ENCODE measurements at places on chromosomes 11 and 22.

- no peak for DNase-seq
Observed at GRCh38 chr11:67364783-67365722, 8.3 kb downstream of the CLCF1 start.

DNA sequence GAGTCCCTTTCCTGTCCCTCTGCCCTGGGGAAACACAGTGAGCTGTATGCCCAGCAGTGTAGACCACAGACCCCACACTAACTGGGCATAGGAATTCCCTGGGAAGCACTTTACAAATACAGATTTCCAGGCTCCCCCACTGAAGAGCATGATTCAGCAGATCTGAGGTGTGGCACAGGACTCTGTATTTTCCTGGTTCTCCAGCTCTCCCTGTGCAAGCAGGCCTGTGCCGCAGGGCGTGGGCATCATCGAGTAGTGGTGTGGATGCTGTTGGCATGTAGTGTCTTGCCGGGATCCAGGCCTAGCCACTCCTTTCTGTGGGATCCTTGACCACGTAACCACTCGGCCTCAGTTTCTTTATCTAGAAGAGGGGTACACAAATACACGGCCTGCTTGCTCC lies 49.9 kb downstream of the GALNT18 start:
- DNase-seq, result no peak

DNA sequence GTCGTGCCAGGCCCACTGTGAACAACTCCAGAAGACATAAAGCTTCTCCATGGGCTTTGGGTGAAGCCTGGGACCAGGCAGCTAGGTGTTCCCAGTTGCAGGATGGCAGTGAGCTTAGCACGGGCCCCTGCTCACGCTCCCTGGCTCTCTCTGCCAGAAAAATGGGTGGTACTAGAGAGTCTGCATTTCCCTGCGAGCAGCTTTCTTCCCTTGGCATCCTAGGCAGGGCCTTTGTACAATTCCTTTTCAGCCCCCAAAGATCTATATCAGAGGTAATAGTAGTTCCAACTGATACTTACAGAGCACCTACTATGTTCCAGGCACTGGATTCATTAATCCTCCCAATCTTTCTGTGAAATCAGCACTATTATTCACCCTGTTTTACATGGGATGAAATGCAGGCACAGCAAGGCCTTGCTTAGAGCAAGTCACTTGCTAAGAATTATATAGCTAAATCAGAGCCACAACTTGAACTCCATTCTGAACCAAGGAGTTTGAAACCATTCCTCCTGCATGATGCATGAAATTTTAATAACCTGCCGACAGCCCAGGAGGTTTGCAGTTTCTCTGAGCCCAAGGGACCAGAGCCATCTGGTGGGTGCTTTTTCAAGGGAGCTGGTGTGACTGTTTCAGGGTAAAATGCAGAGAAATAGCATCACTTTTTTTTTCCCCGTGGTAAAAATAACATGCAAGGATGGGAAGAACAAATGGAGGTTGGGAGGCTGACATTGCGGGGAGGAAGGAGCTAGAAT lies 22.7 kb downstream of the NAV2 start:
- DNase-seq, result peak; percentile 41

- DNase-seq, result no peak
Observed at GRCh38 chr11:8126649-8127289, 42.1 kb downstream of the RIC3 start.

- DNase-seq, result no peak
Observed at GRCh38 chr22:30503551-30503950, 1.9 kb downstream of the SEC14L4 start.

DNA sequence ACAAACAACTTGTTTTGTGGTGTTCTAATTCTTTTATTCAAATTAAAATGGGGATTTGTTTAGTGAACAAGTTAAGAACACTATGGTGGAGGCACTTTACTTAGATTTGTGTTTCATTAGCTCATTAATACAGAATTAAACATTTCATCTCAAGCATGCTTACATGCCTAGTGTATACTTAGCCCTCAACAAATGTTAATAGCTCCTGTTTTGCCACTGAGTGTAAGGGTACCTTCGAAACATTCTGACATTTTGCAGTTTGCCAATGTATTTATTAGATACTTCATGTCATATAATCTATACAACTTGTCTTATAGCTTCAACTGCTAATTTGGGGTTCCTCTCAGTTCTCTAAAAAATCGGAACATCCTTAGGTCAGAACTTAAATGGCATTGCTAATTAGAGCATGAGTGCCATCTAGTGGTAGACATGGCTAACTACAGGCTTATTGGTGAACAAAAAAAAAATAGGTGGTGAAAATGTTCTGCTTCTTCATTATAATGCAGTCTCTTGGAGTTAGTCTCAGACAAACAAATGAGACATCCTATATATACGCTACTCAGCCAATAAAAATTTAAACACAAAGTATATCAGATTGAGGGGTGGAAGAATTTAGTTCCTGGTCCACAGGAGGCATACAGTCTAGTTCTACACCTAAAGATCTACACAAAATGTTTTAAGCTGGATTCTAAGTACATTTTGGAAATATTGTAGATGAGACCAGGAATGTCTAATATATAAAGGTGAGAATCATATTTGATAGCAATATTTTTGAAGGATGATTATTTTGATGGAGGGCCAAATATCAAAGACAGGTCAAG lies 4.9 kb upstream of the CNTN5 start:
- peak; percentile 19 for DNase-seq

GRCh38 chr11:61158691-61159381 lies 2.4 kb downstream of the VPS37C start:
- DNase-seq, result peak; percentile 32

DNA sequence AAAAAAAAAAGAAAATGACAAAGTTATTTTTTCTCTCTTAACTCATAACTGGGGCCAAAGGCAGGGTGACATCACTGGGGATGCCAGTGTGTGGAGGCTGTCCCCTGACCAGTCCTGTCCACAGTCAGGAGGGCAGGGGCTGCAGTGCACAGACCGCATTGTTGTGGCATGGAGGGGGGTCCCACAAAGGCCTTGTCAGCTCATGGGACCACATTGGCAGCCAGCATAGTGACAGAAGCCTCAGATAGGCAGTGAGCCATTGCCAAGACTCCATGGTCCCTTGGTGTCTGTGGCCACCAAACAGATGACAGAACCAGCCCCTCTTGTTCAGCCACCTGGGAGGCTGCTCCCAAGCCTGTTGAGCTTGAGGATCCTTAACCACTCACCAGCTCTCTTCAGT lies 4.1 kb downstream of the TMEM80 start:
- DNase-seq, result no peak

DNA sequence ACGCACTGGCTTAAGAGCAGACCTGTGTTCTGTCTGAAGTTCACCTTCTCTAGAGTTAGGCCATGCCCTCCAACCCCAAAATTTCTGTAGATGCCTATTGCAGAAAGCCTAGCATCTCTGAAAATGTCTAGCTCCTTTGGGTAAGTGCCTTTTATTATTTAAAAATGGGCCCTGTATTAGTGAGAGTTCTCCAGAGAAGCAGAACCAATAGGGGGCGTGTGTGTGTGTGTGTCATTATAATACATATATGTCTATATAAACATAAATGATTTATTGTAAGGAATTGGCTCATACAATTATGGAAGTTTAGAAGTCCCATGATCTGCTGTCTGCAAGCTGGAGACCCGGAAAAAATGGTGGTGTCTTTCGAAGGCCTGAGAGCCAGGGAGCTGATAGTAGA lies 144.7 kb downstream of the TTC17 start:
- DNase-seq, result peak; percentile 19

DNA sequence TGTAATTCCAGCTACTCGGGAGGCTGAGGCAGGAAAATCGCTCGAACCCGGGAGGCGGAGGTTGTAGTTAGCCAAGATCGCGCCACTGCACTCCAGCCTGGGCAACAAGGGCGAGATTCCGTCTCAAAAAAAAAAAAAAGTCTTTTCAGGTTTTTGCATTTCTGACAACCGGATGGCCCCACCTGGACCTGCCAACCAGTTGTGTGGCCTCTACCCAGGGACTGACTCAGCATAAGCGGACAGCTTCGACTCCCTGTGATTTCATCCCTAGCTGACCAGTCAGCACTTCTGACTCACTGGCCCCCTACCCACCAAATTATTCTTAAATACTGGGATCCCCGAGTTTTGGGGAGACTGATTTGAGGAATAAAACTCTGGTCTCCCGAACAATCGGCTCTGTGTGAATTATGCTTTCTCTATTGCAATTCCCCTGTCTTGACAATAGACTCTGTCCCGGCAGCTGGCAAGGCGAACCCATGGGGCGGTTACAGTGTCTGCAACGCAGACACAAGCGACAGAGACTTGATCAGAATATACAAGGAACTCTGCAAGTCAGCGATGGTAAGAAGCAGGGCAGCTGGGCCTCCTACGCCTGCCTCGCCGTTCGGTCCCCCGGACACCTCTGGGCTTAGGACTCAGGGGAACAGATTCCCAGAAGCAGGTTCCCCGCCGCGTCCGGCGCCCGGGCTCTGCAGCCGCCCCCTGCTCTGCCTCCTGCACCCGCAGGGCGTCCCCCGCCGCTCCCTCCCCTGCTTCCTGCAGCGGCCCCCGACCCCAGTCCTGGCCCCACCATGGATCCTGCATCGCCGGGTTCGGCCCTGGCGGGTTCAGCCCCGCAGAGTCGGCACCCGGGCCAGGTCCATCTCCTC lies 741 bp upstream of the TALDO1 start:
- DNase-seq, result no peak

- no peak for DNase-seq
Observed at GRCh38 chr11:130415731-130416529, 12.5 kb downstream of the ADAMTS8 start.

- no peak for DNase-seq
Observed at GRCh38 chr11:20013346-20014066, 146.8 kb downstream of the DBX1 start.

- no peak for DNase-seq
Observed at GRCh38 chr11:62835336-62835735, 2.7 kb upstream of the TEX54 start.

GRCh38 chr11:73262851-73263495 lies 9.2 kb upstream of the P2RY6 start:
- DNase-seq, result peak; percentile 25

- no peak for DNase-seq
Observed at GRCh38 chr11:57639321-57640067, 10.2 kb downstream of the YPEL4 start.

GRCh38 chr22:34696557-34696956 lies 369.4 kb upstream of the ISX start:
- no peak for DNase-seq

- DNase-seq, result no peak
Observed at GRCh38 chr22:36212901-36213300, 11.3 kb upstream of the APOL4 start.

DNA sequence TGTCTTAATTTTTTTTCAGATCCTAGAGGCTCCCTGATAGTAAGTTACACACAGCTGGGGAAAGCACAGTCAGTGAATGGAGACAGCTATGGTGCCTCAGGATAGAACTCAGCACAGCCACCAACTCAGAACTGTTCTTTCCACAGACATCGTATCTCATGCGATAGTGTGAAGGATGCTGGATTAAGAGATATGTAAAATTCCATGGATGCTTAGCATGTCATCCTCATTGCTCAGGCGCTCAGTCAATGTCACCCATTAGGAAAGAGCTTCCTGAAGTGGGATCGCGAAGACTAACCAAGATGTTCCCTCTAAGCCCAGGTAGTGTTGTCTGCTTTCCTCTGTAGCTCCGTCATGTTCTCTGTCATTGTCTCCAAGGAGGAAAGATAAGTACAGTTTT lies 1000.4 kb downstream of the OPCML start:
- peak; percentile 35 for DNase-seq

DNA sequence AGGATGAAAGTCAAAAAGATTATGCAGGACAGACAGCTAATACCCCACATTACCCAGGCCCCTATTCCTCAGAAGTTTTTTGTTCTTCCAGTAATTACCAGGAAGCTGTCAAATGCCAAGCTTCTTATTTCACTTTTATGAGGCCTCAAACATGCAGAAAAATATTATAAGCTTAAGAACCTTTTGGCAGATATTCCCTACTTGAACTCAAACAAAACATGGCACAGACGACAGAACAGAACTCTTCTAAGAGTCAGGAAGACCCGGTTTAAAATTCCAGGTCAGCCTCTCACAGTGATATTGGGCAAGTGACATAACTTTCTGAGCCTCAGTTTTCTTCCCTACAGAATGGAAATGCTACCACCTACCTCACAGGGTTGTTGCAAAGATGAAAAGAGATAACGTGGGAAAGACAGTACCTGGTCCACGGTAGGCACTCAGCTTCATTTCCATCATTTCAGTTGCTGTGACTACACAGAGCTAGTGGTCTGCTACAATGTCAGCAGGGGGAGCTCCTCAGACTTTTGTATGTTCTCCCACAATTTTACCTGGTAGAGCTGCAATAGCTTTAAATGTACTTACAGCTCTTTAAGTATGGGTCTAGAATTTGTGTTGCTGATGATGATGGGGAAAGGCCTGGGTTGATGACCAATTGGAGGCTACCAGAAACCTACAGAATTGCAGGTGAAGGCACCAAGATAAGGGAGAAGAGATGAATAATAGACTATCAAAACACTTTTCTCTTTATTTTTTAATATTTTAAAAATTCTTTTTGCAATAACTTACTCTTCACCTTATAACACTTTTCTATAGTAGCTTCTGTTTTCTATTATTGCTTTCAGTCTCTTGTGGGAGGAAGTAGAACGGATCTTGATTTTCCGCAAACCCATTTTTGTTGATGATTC lies 98.3 kb upstream of the CHRM4 start:
- DNase-seq, result peak; percentile 55

DNA sequence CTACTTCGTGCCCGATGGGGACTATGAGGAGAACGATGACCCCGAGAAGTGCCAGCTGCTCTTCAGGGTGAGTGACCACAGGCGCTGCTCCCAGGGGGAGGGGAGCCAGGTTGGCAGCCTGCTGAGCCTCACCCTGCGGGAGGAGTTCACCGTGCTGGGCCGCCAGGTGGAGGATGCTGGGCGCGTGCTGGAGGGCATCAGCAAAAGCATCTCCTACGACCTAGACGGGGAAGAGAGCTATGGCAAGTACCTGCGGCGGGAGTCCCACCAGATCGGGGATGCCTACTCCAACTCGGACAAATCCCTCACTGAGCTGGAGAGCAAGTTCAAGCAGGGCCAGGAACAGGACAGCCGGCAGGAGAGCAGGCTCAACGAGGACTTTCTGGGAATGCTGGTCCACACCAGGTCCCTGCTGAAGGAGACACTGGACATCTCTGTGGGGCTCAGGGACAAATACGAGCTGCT lies 751 bp downstream of the FIBIN start:
- DNase-seq, result no peak

- DNase-seq, result no peak
Observed at GRCh38 chr22:33315954-33316353, 257.8 kb upstream of the SYN3 start.

- DNase-seq, result no peak
Observed at GRCh38 chr11:44747836-44748235, 21.1 kb downstream of the TSPAN18 start.

DNA sequence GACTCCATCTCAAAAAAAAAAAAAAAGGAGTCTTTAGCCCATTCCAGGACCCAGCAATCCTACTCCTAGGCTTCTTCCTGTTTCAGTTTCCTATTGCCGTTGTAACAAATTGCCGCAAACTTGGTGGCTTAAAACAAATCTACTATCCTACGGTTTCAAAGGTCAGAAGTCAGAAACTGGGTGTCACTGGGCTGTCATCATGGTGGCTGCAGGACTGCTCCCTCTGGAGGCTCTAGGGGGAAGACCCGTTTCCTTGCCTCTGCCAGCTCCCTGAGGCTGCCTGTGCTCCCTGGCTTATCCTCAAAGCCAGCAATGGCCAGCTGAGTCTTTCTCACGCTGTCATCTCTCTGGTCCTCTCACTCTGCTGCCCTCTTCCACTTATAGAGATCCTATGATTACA lies 8.7 kb upstream of the DAGLA start:
- no peak for DNase-seq

All from brain microvascular endothelial cell (primary cell).